Activated naive CD4-positive, alpha-beta T cell treated with anti-CD3 and anti-CD28 coated beads, Interleukin-2, amount 50 U/mL, for 72 hours (primary cell): ENCODE measurements at places on chromosomes 5 and 9. TPM values are rescaled to one million over a fixed set of nuclear protein-coding genes. Genes with fewer than 3 reads are reported as not detected.

DNA sequence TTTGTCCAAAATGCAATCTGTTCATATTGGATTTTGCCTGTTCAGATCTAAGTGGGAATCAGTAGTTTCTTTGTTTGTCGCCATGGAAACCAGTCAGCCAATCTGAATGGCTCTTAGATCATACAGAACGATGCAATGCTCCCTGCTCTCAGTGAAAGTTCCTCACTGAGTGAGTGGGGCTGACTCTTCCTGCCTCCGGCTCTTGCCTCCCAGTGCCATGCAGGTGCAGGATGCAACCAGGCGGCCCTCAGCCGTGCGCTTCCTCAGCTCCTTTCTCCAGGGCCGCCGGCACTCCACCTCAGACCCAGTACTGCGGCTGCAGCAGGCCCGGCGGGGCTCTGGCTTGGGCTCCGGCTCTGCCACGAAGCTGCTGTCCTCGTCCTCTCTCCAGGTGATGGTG, at the start of gene PTPDC1:
TSS of gene PTPDC1 (plus strand) at position 151 of the 400 bp plus-strand sequence. CDS start at position 218, 67 bp downstream.
- no peak for DNase-seq

DNA sequence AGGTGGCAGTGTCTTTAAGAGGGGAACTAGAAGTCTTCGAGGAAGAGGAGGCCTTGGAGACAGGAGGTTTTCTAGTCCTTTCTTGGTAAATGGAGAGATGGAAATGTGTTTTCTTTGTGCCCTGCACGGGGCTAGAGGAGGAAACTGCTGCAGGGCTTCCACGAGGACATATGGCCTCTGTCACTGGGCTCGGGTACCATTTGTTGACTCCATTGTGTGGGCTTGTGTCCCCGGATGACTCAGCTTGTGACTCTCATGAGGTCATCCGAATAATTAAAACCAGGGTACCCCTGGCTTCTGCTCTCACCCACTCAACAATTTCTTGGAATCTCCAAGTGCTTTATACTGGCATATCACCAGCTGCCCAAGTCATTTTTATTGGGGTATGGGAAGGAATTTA, 261.7 kb downstream of the KIF4B start:
- DNase-seq = no peak

DNA sequence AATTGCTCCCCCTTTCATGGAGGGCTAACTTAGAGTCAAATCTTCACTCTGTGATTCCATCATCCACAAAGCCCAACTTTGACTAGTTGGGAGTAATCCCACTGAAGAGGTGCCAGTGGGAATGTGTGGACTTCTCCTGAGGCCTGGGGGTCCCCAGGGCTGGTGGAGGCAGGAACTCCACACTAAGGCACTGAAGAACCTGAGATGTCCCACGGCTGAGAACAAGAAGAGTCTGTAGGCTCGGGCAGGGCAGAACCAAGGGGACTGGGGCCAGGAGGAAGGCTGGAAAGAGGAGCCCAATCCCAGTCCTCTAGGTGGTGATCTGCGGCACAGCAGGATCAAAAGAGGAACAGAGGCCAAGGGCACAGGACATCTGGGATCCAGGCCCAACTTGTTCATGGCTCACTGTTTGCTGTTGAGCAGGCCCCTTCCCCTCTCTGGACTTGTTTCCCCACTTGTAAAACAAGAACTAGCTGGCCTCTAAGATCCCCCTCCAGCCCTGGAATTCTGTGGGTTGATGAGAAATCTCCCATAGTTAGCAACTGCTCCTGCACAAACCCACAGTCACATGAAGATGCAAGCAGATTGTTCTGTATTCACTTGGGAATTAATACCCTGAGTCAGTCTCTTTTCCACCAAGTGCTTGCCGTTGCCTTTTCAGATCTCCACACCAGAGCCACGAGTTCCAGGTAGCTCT, 32.7 kb upstream of the ALDH1B1 start:
- DNase-seq = no peak

- no peak for DNase-seq
Measured at GRCh38 chr5:6378766-6379103, 388 bp upstream of the MED10 start.

DNA sequence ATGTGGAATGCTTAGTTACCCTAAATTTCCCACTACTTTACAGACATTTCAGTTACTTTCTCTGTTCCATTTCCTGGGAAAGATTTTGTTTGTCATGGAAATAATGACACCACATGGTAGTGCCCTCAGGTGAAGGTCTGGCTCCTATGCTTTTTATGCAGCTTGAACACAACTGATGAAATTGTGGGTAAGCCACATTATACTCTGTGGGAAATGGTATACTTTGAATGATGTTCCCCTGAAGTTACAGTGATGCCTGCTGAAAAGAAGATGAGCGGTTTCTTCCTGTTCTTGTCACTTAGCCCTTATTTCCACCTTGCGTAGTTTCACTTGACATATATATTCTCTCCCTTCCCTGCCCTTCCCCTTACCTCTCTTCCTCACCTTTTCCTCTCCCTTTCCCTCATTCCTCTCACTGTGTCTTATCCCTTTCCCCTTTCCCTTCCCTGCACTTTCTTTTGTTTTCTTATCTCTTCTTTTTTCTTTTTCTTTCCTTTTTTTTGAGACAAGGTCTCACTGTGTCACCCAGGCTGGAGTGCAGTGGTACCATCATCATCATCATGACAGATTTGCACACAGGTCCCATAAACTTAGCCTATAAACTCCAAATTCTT, 280.8 kb upstream of the IL12B start:
- no peak for DNase-seq

DNA sequence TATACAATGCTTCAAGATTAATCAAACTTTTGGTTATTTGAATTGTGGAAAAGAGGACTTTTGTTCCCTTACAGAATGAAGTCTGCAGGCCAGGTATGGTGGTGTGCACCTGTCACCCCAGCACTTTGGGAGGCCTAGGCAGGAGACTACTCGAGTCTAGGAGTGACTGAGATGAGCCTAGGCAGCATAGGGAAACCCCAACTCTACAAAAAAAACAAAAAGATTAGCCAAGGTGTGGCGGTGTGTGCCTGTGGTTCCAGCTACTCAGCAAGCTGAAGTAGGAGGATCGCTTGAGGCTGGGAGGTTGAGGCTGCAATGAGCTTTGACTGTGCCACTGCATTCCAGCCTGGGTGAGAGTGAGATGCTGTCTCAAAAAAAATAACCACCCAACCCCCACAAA, 9.3 kb downstream of the CCNH start:
- DNase-seq = no peak

MYORG gene
- 4.6 TPM for total RNA-seq

QSOX2 gene
- 26.2 TPM for total RNA-seq

GRCh38 chr9:86246752-86247161, 12.7 kb downstream of the C9orf153 start:
- DNase-seq = no peak

CRB2 gene
- 0.14 TPM for total RNA-seq
